Nephron progenitor cell (in vitro differentiated cells): ENCODE measurements at places on chromosomes 1 and 21.

- peaks cover 17% of the 10 kb centered on the region for H3K27me3 ChIP-seq
- no peak overlapping the region for H3K27ac ChIP-seq
- H3K4me3 ChIP-seq: no peak overlapping the region
- H3K4me1 ChIP-seq: peaks cover 17% of the 10 kb centered on the region
- DNase-seq: no peak
Measured at GRCh38 chr21:42411197-42411869, 7.6 kb downstream of the UBASH3A start.

- no peak overlapping the region for H3K27ac ChIP-seq
- H3K36me3 ChIP-seq: no peaks in the 10 kb centered on the region
- H3K27me3 ChIP-seq: no peaks in the 10 kb centered on the region
- peaks cover 4% of the 10 kb centered on the region for H3K4me1 ChIP-seq
Measured at GRCh38 chr1:183002267-183002666, 21.0 kb upstream of the LAMC1 start.

DNA sequence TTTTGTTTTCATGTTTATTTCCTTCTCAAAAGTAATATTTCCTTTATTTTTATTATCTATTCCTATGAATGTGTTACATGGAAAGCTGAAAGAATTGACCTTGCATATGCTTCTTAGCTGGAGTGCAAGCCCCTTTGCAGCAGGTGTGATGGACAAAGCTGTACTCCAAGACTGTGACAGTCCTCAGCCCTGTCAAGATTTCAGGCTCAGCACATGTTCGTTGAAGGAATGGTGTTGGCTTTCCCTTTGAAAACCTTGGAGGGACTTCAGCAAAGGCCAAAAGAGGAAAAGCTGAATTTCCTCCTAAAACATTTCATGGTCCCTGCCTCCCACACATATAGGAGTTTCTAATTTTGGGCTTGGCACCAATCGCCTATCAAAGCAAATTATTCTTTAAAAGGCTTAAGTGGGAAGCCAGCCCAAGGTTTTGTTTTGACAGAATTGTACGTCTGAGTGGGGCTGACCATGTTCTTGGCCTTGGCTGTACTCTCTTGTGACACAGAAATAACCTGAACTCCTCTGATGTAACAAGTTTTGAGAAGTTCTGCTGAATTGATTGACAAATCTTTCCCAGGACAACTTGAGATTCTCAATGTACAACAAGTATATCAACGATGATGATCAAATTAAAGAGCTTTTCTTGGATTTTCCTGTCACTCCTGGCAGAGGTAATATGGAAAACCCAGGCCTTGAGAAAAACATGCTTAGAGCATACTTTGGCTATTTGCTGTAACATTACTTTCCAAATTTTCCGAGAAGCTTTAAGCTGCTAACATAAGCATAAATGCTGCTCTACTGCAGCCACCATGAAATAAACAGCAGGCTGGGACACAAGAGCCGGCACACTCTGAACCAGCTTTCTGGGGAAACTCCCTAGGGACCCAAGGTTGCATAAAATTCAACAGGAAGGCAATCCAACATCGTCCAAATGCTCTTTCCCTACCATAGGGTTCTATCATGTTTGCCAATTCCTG lies 135.7 kb upstream of the ZNF648 start:
- H3K4me1 ChIP-seq: peaks cover 8% of the 10 kb centered on the region
- no peak overlapping the region for H3K4me3 ChIP-seq
- no peak overlapping the region for H3K27ac ChIP-seq
- no peaks in the 10 kb centered on the region for H3K36me3 ChIP-seq

DNA sequence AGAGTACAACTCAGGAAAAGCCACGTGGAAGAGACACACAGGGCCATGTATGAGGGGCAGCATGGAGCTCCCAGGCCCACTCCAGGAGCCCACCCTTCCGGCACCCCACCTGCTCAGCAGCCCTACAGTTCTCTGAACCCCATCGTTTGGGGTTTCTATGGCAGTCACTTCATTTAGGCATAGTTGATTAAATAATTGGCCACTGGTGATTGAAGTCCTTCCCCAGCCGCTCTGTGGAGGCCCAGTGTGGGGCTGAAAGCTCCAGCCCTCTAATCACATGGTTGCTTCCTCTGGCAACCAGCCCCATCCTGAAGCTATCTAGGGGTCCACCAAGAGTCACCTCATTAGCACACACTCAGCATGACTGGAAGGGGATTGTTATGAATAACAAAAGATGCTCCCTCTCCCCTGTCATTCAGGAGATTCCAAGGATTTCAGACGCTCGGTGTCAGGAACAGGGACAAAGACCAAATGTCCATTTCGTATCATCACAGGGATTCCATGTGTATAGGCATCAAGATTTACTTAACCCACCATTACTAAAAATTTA lies 12.2 kb upstream of the S100A7A start:
- no peak for DNase-seq
- H3K4me1 ChIP-seq: no peaks in the 10 kb centered on the region
- no peak overlapping the region for H3K4me3 ChIP-seq
- H3K27ac ChIP-seq: no peak overlapping the region
- H3K36me3 ChIP-seq: no peaks in the 10 kb centered on the region

DNA sequence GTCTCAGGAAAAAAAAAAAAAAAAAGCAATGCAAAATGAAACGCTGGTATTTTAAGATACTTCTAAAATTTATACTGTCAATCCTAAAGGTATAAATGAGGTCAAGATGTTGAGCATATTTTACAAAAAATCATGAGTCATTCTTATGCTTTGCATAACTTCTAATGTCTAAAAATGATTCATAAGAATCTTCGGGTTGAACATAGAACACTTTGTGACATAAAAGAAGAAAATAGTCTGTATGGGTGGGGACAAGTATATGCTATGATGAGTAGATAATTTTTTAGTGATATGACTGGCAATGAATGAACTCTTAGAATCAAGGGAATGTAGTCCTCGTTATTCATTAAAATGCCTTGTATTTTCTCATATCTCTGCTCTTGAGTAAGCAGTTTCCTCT lies 416.9 kb upstream of the USP24 start:
- peaks cover 4% of the 10 kb centered on the region for H3K27me3 ChIP-seq
- no peaks in the 10 kb centered on the region for H3K36me3 ChIP-seq
- DNase-seq: no peak
- H3K4me3 ChIP-seq: no peak overlapping the region
- peaks cover 49% of the 10 kb centered on the region for H3K4me1 ChIP-seq
- H3K27ac ChIP-seq: no peak overlapping the region

GRCh38 chr1:204746838-204747442 lies 61.4 kb upstream of the LRRN2 start:
- peaks cover 9% of the 10 kb centered on the region for H3K4me1 ChIP-seq
- H3K27me3 ChIP-seq: peaks cover 18% of the 10 kb centered on the region
- peak; percentile 55 for DNase-seq
- H3K27ac ChIP-seq: no peak overlapping the region

- H3K4me3 ChIP-seq: no peak overlapping the region
- H3K36me3 ChIP-seq: no peaks in the 10 kb centered on the region
- DNase-seq: no peak
- peak overlapping the region; percentile 72 for H3K27ac ChIP-seq
Measured at GRCh38 chr1:27132624-27133023, 22.3 kb downstream of the SLC9A1 start.

DNA sequence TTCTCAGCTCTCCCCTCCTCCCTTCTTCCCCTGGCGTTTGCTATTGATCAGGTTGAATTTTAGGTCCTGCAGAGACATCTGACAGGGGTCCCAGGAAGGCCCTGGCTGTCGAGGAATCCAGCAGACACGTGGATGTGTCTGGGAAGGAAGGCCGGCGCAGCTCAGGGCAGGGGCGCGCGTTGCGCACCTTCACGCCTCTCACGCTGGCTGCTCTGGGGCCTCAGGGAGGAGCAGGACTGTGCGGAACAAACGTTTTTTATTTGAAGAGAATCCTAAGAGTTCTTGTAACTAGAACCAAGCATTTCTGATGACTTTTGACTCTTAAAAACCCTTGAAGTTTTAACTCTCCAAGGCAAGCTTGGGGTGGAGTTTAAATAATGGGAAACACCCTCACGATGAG lies 54.2 kb downstream of the SLC37A1 start:
- H3K4me3 ChIP-seq: no peak overlapping the region
- no peaks in the 10 kb centered on the region for H3K36me3 ChIP-seq
- no peak for DNase-seq
- H3K4me1 ChIP-seq: peaks cover 68% of the 10 kb centered on the region
- no peak overlapping the region for H3K27ac ChIP-seq

DNA sequence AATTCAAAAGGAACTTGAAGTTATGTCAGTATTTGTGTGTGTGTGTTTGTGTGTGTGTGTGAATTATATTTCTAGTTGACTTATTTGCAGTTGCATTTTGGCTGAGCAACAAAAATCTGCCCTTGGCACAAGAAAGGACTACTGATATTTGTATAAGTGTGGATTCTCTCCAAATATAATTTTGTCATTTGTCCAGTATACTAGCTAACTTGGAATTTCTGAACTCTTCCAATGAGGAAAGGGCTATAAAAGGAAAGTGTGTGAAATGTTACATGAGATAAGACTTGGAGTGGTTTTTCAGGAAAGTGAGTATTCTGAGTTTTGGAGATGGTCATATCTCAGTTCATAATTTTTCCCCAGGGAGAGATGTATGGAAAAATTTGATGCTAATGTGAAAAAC lies 1384.1 kb upstream of the B3GALT2 start:
- H3K4me3 ChIP-seq: no peak overlapping the region
- H3K27me3 ChIP-seq: peaks cover 3% of the 10 kb centered on the region
- DNase-seq: no peak
- H3K4me1 ChIP-seq: no peaks in the 10 kb centered on the region
- H3K27ac ChIP-seq: no peak overlapping the region

GRCh38 chr1:212669102-212669501 lies 30.5 kb downstream of the BATF3 start:
- peaks cover 12% of the 10 kb centered on the region for H3K27me3 ChIP-seq
- no peak overlapping the region for H3K27ac ChIP-seq
- H3K4me1 ChIP-seq: peaks cover 31% of the 10 kb centered on the region
- DNase-seq: no peak
- H3K4me3 ChIP-seq: no peak overlapping the region

DNA sequence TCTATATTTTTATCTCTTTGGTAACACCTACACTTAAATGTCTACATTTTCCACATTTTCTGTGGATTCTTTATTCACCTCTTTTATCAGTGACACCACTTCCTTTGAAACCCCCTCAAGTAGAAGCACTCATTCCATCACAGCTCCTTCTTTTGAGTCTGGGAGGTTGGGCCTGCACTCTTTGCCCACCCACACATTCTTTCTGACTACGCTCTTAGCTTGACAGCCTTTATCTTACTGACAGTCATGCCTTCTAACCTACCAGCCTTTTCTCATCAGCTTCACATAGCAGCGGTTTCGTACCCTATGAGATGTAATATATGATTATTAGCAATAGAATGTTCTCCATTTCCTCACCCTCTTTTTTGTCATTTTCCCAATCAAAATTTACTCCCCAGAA lies 151.9 kb downstream of the TNFSF18 start:
- DNase-seq: no peak
- no peaks in the 10 kb centered on the region for H3K36me3 ChIP-seq
- H3K27me3 ChIP-seq: peaks cover 36% of the 10 kb centered on the region
- no peak overlapping the region for H3K27ac ChIP-seq
- H3K4me3 ChIP-seq: no peak overlapping the region

- DNase-seq: no peak
- no peaks in the 10 kb centered on the region for H3K4me1 ChIP-seq
- no peak overlapping the region for H3K27ac ChIP-seq
Measured at GRCh38 chr1:93087532-93087931, 8.4 kb downstream of the MTF2 start.

GRCh38 chr1:167635941-167636340 lies 5.9 kb downstream of the RCSD1 start:
- no peaks in the 10 kb centered on the region for H3K36me3 ChIP-seq
- DNase-seq: no peak

DNA sequence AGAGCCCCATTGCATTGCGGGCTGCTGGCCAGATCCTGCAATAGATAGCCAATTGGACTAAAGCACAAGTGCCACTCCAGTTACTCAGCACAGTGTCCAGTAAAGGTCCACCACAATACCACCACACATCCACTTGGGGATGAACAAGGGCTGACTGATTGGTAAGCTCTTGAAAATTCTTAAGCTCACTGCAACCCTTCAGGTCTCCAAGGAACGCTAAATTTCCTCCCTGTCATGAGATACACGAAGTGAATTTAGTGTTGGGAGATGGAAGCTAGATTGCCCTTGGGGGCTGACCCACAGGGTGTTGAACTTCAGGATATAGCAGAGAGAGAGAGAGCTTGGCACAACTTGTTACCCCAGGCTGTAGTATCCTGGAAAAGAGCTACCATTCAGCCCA lies 9.8 kb upstream of the AADACL3 start:
- no peak for DNase-seq
- H3K27me3 ChIP-seq: peaks cover 10% of the 10 kb centered on the region
- no peak overlapping the region for H3K4me3 ChIP-seq

DNA sequence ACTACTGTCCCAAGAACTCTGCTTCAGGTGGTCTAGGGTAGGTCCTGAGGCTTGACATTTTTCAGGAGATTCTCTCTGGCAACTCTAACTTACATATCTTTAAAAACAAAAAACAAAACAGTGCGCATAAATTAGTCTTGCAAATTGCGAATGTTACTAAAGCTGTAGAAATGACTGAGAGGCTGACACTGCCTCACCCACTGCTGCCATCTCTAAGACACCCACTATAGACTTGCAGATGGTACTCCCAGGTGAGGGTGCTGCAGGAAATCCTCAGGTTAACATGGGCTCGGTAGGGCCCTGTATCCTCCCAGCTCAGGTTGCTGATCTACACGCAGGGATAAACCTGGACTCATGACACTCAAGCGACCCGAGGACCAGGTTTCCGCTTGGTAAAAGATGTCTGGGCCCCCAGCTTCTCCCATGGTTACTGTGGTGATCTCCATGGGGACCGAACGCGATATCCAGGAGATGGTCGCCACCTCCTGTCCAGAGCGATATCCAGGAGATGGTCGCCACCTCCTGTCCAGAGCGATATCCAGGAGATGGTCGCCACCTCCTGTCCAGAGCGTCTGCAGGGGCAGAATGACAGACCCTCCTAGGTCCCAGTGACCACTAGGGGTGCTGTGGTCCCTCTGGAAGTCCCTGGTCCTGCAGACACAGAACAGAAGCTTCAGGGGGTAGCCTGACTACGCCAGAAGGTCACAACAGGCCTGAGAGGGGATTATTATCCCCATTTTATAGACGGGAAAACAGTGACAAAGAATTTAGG lies 16.2 kb upstream of the LY9 start:
- H3K27me3 ChIP-seq: no peaks in the 10 kb centered on the region
- H3K27ac ChIP-seq: no peak overlapping the region
- H3K36me3 ChIP-seq: no peaks in the 10 kb centered on the region
- peak; percentile 49 for DNase-seq
- H3K4me1 ChIP-seq: peaks cover 5% of the 10 kb centered on the region
- no peak overlapping the region for H3K4me3 ChIP-seq
